ENCODE measurements at places on chromosomes 4 and X. TPM values are rescaled to one million over a fixed set of nuclear protein-coding genes. Genes with fewer than 3 reads are reported as not detected.

The CDK16 gene
- total RNA-seq = 186 TPM

The MAGEA8 gene
- not detected for total RNA-seq

The H2BW2 gene
- not detected for total RNA-seq

The VSIG4 gene
- total RNA-seq = not detected

The BMX gene
- not detected for total RNA-seq

The ARHGAP10 gene
- 14.1 TPM for total RNA-seq

The CLDN34 gene
- total RNA-seq = not detected

The ADH1B gene
- not detected for total RNA-seq

The MMGT1 gene
- total RNA-seq = 31.0 TPM

The DAPP1 gene
- total RNA-seq = 29.8 TPM

- H3K27ac ChIP-seq = no peak overlapping the region
- peaks cover 14% of the 10 kb centered on the region for H3K4me1 ChIP-seq
- H3K27me3 ChIP-seq = no peaks in the 10 kb centered on the region
- DNase-seq = peak; percentile 63
- no peaks in the 10 kb centered on the region for H3K36me3 ChIP-seq
These were observed 57.5 kb upstream of the TNIP3 start for GRCh38 chr4:121221608-121222007.

DNA sequence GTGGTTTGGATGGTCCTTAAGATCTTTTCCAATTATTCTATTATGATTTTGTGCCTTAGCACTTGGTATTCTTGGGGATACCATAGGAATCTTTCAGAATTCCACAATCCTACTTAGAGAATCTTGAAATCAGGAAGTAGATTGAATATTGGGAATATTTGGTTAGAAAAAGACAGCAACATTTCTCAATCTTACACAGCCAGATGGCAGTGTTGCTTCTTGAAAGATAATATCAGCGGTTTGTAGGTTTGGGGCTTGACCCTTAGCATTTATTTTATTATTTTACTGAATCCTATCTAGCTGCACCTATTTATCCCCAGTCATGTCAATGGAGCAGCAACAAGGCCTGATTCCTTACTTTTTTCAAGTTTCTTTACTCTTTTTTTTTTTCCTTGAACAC, 28.6 kb downstream of the MAGEB1 start:
- no peak for DNase-seq
- no peaks in the 10 kb centered on the region for H3K4me1 ChIP-seq
- H3K36me3 ChIP-seq = no peaks in the 10 kb centered on the region

DNA sequence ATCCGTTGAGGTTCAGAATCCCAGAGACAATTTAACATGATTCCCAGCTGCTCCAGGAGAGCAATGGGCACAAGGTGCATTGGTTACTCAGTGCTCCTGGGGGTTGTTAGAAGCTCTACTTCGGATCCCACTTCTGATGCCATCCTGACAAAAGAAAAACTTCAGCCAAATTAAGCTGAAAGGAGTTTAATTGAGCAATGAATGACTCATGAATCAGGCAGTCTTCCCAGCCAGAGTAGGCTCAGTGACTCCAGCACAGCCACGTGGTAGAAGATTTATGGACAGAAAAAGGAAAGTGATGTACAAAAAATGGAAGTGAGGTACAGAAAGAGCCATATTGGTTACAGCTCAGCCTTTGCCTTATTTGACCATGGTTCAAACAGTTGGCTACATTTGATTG, 95.7 kb downstream of the PWWP3B start:
- no peak overlapping the region for H3K27ac ChIP-seq
- no peaks in the 10 kb centered on the region for H3K4me1 ChIP-seq
- H3K36me3 ChIP-seq = no peaks in the 10 kb centered on the region
- no peak for DNase-seq
- H3K27me3 ChIP-seq = no peaks in the 10 kb centered on the region
- no peak overlapping the region for H3K4me3 ChIP-seq

- DNase-seq = no peak
- no peaks in the 10 kb centered on the region for H3K27me3 ChIP-seq
- no peaks in the 10 kb centered on the region for H3K36me3 ChIP-seq
- H3K4me1 ChIP-seq = no peaks in the 10 kb centered on the region
- H3K27ac ChIP-seq = no peak overlapping the region
These were observed 67.7 kb upstream of the PGRMC2 start for GRCh38 chr4:128355305-128355704.

GRCh38 chrX:2831471-2832228, 2.9 kb downstream of the GYG2 start:
- no peak overlapping the region for H3K27ac ChIP-seq
- DNase-seq = no peak
- H3K36me3 ChIP-seq = no peaks in the 10 kb centered on the region

GRCh38 chrX:23826216-23826615, 43.2 kb downstream of the SAT1 start:
- no peak overlapping the region for H3K27ac ChIP-seq
- H3K27me3 ChIP-seq = no peaks in the 10 kb centered on the region
- H3K4me1 ChIP-seq = no peaks in the 10 kb centered on the region
- H3K36me3 ChIP-seq = no peaks in the 10 kb centered on the region
- no peak overlapping the region for H3K4me3 ChIP-seq

DNA sequence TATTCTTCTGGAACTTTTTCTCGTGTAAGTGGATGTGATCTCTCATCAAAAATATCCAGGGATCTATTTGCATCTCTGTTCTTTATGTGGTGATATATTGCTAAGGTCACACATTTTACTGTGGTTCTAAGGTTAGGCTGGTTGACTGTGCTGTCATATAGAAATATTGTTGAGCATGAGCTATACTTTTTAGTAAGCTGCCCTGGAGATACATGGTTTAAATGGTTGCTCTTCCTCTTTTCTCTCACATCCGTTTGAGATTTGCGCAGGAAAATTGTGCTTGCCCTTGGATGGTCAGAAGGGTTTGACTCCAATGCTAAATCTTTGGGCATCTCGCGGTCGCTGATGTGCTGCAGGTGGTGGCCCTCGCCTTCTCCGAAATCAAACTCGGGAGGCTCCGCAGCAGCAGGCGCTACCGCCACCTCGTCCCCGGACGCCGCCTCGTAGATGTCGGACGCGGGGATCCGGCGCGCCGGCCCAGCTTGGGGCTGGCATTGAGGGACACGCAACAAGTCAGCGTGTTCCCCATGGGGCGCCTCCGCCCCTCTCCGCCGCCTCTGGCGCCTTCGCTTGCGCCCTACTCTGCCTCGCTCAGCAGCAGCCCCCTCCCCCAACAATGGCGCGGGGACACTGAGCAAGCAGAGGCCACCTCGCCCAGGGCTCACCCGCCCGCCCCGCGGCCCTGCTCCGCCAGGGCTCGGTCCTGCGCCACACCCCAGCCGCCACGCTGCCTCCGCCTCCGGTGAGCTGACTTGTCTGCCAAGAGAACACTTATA, 154.5 kb downstream of the MSN start:
- no peak overlapping the region for H3K27ac ChIP-seq
- no peak overlapping the region for H3K4me3 ChIP-seq
- H3K27me3 ChIP-seq = peaks cover 2% of the 10 kb centered on the region
- H3K4me1 ChIP-seq = no peaks in the 10 kb centered on the region

DNA sequence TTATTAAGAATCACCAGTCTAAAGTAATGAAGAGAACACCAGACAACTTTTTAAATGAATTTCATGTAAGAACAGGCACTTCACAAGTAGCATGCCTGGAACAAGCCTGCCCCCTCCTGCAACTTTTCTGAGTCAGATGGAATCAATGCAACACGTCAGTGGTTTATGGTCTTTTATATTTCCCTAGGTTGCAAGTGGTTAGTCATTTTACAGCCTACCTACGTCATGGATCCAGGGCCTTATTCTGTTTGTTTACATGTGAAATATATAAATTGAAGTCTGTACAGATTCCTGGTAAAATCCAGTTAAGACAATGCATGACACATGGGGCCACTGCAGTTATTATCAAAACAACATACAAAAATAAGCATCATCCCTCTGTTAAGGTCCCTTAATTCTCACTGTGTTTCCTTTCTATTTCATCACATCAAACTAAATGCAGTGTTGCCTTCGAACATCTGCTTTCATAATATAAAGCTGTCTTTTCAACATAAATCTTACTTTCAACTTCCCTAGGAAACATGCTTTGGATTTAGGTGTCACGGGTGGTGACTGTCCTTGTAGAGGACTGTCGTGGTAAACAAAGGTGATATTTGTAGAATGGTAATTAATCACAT, 309.3 kb downstream of the FRMPD4 start:
- H3K4me3 ChIP-seq = no peak overlapping the region
- H3K27me3 ChIP-seq = no peaks in the 10 kb centered on the region
- DNase-seq = no peak
- H3K27ac ChIP-seq = no peak overlapping the region
- no peaks in the 10 kb centered on the region for H3K4me1 ChIP-seq
- no peaks in the 10 kb centered on the region for H3K36me3 ChIP-seq

DNA sequence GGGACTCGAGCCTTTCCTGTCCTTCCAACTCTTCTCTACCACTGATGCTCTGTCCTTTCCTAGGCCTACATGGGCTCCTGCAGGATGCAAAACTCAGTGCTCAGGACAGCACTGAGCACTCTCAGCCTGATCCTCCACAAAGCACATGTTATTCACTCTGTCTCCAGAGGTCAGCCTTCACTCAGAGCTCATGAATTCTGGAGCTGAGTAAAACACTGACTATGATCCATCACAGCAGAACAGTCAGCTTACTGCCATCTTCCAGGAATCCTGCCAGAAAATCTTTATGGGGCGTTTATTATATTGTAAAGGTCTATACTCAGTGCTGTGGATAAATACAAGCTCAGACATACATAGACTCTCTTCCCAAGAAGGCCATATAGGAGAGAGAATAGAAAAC, 121.5 kb upstream of the CPEB2 start:
- H3K4me3 ChIP-seq = no peak overlapping the region
- H3K27ac ChIP-seq = no peak overlapping the region
- no peaks in the 10 kb centered on the region for H3K27me3 ChIP-seq
- no peaks in the 10 kb centered on the region for H3K36me3 ChIP-seq
- no peaks in the 10 kb centered on the region for H3K4me1 ChIP-seq

- no peak for DNase-seq
- peaks cover 10% of the 10 kb centered on the region for H3K4me1 ChIP-seq
- H3K36me3 ChIP-seq = no peaks in the 10 kb centered on the region
- H3K4me3 ChIP-seq = no peak overlapping the region
- peaks cover 2% of the 10 kb centered on the region for H3K27me3 ChIP-seq
These were observed 19.7 kb upstream of the RNF212 start for GRCh38 chr4:1133033-1133432.

- H3K36me3 ChIP-seq = no peaks in the 10 kb centered on the region
- H3K4me3 ChIP-seq = no peak overlapping the region
- H3K27me3 ChIP-seq = peaks cover 2% of the 10 kb centered on the region
These were observed 50.4 kb upstream of the KDR start for GRCh38 chr4:55175779-55176231.

DNA sequence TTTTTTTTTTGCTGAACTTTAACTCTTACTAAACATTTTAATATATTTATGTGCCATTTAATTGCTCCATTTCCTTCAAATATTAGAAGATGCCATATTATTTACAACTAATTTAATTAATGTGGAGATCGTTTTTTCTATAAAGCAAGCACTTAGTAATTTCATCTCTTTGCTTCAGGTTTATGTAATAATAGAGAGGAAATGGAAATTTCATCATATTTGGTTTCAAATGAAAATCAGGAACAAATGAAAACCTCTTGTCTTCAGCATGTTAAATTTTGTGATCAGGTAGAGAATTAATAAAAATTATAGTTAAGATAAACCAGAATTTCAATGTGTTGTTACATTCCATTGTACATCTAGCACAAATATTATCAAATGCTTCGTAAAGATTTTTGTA, 120.1 kb downstream of the SYNPO2 start:
- H3K36me3 ChIP-seq = no peaks in the 10 kb centered on the region
- no peak for DNase-seq
- H3K27me3 ChIP-seq = no peaks in the 10 kb centered on the region

DNA sequence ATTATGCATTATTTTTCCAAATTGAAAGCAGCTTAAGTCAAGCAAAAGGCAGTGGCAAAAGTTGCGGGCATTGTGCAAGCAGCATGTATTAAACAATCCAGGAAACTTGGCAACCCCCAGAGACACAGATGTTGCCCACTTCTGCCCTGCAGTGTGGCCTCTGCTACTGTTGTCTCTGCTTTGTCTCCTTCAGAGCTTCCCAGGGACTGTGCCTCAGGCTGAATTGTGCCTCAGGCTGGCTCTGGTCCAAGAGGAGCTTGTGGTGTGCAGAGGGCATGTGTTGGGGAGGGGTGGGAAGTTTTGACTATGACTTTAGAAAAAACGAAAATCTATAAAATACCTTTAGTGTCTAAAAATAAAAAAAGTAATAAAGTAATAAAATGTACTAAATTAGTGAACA, 201.4 kb downstream of the CCSER1 start:
- no peaks in the 10 kb centered on the region for H3K36me3 ChIP-seq
- no peak overlapping the region for H3K27ac ChIP-seq
- DNase-seq = no peak
- no peaks in the 10 kb centered on the region for H3K27me3 ChIP-seq
- no peak overlapping the region for H3K4me3 ChIP-seq

GRCh38 chrX:16700734-16701133, 11.7 kb downstream of the CTPS2 start:
- DNase-seq = no peak
- no peak overlapping the region for H3K27ac ChIP-seq
- no peaks in the 10 kb centered on the region for H3K27me3 ChIP-seq
- H3K36me3 ChIP-seq = no peaks in the 10 kb centered on the region
- H3K4me3 ChIP-seq = no peak overlapping the region
- H3K4me1 ChIP-seq = no peaks in the 10 kb centered on the region

- no peaks in the 10 kb centered on the region for H3K36me3 ChIP-seq
- no peaks in the 10 kb centered on the region for H3K27me3 ChIP-seq
These were observed 86.4 kb downstream of the CBR4 start for GRCh38 chr4:168923526-168924194.

DNA sequence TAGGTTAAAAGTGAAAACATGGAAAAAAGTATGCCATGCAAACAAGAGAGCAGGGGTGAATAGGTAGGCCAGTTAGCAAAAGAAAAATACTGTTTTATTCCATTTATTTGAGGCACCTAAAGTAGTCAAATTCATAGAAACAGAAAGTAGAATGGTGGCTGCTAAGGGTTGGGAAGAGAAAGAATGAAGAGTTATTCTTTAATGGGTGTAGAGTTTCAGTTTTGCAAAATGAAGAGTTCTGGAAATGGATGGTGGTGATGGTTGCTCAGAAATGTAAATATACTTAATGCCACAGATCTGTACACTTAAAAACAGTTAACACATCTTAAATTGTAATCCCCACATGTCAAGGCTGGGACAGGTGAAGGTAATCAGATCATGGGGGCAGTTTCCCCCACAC, 29.7 kb downstream of the PARM1 start:
- no peak overlapping the region for H3K27ac ChIP-seq
- no peaks in the 10 kb centered on the region for H3K36me3 ChIP-seq
- H3K4me3 ChIP-seq = no peak overlapping the region
- no peak for DNase-seq
- no peaks in the 10 kb centered on the region for H3K27me3 ChIP-seq

GRCh38 chrX:121135488-121136207, 88.2 kb downstream of the GLUD2 start:
- no peaks in the 10 kb centered on the region for H3K27me3 ChIP-seq
- no peaks in the 10 kb centered on the region for H3K36me3 ChIP-seq
- no peak overlapping the region for H3K4me3 ChIP-seq
- H3K4me1 ChIP-seq = no peaks in the 10 kb centered on the region

- H3K4me1 ChIP-seq = peaks cover 9% of the 10 kb centered on the region
- H3K4me3 ChIP-seq = no peak overlapping the region
- H3K36me3 ChIP-seq = no peaks in the 10 kb centered on the region
- peak; percentile 51 for DNase-seq
- no peak overlapping the region for H3K27ac ChIP-seq
These were observed 35.0 kb downstream of the FBXW7 start for GRCh38 chr4:152500800-152501434.

- no peaks in the 10 kb centered on the region for H3K36me3 ChIP-seq
- no peaks in the 10 kb centered on the region for H3K4me1 ChIP-seq
- no peak overlapping the region for H3K4me3 ChIP-seq
- no peak for DNase-seq
These were observed 747.2 kb downstream of the STPG2 start for GRCh38 chr4:97396097-97396496.

GRCh38 chr4:41241919-41242318, 14.8 kb upstream of the UCHL1 start:
- H3K36me3 ChIP-seq = no peaks in the 10 kb centered on the region
- H3K4me3 ChIP-seq = no peak overlapping the region
- no peak overlapping the region for H3K27ac ChIP-seq
- no peaks in the 10 kb centered on the region for H3K27me3 ChIP-seq

Data from CD4-positive, CD25-positive, alpha-beta regulatory T cell (primary cell).